NCI-H1436 (cell line): ENCODE measurements at places on chromosomes 1 and 21.

DNA sequence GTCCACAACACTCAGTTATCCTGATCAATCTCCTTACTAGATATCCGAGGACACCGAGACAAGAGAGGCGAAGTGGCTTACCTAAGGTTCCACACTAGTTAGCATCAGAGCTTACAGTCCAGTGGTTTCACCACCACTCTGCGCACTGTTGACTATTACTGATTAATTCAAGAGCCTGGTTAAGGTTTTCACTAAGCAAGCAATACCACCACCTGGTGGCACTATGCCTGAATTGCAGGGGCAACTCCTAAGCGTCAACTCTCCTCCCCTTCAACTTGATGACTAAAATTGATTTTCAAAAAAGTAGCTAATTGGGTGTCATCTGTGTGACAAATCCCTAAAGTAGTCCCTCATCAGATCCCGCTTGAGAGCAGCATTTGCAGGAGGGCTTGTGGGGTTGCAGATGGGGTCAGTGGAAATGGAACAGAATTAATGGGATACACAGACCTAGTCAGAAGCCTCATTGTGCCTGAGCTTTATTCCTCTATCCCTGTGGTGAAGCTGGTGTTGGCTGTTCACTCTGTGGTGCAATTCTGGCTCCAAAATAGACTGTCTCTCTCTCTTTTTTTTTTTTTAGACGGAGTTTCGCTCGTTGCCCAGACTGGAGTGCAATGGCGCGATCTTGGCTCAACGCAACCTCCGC, 9.1 kb downstream of the TTC22 start:
- no peak for DNase-seq

DNA sequence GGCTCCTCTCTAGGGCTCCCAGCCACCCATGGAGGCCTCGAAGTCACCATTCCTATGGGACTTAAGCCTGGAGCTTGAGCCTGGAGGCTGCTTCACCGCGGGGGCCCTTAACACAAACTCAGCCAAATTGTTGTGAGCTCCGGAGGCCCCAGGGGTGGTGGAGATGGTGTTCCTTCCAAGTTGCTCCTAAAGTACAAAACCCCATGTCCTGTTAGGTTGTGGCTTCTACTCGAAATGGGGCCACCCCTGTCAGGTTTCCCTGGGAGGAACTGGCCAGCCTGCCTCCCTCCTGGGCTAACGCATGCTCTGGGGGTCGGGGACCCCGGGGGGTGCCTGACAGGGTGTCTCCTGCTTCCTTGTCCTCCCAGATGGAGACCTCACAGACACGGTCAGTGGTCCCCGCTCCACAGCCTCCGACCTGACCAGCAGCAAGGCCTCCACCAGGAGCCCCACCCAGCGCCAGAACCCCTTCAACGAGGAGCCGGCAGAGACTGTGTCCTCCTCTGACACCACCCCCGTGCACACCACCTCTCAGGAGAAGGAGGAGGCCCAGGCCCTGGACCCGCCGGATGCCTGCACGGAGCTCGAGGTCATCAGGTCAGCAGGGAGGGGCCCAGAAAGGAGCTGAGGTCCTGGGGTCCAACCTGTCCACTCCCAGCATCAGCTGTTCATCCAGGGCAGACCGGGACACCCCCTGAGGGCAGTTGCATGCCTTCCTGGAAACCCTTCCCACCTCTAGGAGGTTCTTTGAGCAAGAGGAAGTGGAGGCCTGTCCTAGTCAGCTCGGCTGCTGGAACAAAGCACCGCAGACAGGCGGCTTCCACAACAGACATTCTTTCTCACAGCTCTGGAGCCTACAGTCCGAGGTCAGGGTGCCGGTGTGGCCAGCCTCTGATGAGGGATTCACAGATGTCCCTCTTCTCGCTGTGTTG, 10.8 kb upstream of the SLC25A34 start:
- no peak for DNase-seq

GRCh38 chr1:84939151-84939550, 46.1 kb upstream of the LPAR3 start:
- no peak for DNase-seq

DNA sequence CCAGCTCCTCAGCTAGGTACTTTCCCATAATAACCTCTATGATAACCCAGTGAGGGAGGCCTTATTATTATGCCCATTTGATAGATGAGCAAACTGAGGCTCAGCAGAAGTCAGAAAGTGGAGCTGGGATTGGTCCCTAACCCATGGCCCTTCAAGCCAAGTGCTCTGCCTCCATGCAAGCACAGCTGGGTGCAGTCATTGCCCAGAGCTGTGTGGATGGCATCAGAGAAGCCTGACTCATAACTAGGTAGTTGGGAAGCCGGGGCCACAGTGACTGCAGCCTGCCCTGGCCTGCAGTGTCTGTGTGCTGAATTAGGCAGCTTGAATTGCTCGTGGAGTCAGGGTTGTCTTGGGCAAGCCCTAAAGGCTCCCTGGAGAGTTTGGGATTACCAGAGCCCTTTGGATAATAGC, 89.9 kb upstream of the SLC2A1 start:
- DNase-seq: no peak

GRCh38 chr1:109396871-109397580, 692 bp downstream of the SORT1 start:
- no peak for DNase-seq

DNA sequence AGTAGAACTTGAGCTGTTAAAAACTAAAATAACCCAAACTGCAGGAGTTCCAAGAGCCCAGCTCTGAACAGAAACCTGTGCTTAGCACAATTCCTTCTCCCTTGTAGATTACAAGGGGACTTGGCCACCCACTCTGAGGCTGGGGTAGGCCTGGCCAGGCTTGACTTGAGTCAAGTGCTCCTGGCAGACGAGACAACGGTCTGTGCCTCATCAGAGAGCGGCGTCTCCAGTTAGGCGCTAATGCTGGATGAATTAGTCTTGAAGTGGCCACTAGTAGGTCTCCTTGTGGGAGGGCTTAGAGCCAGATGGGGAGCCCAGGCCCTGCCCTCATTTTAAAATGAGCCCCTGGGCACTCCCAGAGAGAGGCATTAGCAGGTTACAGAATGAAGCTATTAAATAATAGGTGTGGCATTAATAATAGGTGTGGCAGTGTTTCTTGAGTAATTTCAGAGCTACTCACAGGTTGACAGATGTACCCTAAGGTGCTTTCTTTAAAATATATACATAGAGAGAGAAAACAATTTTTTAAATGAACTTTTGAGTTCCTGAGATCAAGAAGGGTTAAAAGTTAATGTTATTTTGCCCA, 1.1 kb downstream of the EEIG2 start:
- peak; percentile 29 for DNase-seq

- no peak for DNase-seq
These were observed 27.6 kb upstream of the SARS1 start for GRCh38 chr1:109185990-109186732.

DNA sequence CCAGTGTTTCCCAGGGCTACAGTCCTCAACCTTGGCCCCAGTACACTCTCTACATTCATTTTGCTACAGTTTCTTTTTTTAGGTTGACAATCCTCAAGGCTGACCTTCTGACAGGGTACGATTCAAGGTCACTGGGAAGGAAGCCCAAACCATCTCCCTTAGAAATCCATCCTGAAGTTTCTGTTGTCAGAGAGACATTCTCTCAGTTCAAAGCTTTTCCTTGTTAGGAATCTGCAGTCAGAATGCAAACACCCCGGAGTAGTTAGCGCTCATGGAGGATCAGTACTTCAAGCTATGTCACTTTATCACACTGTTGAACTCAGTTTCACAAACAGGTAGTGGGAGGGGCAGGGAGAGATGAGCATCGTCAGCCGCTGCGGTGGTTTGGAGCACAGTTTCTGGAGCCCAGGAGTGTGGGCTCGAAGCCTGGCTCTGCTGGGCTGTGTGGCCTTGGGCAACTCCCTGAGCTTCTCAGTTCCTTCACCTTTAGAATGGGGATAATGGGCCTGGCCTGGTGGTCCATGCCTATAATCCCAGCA, 4.2 kb downstream of the SLC2A5 start:
- DNase-seq: no peak

DNA sequence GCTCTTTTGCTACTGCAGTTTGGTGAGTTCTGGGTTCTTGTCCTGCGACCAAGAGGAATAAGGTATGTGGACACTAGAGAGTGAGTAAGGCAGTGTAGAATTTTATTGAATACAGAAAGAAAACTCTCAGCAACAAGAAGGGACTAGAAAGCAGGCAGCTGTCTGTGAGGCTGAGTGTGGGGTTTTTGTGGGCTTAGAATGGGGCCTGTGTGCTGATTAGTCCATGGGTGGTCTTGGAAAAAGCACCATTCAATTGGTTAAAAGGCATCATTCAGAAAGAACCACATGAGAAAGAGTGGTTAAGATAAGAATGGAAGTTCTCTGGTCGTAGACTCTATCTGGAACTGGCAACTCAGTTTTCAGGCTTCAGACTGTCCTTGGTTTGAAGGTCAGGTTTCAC, 298.8 kb downstream of the TGFB2 start:
- no peak for DNase-seq

DNA sequence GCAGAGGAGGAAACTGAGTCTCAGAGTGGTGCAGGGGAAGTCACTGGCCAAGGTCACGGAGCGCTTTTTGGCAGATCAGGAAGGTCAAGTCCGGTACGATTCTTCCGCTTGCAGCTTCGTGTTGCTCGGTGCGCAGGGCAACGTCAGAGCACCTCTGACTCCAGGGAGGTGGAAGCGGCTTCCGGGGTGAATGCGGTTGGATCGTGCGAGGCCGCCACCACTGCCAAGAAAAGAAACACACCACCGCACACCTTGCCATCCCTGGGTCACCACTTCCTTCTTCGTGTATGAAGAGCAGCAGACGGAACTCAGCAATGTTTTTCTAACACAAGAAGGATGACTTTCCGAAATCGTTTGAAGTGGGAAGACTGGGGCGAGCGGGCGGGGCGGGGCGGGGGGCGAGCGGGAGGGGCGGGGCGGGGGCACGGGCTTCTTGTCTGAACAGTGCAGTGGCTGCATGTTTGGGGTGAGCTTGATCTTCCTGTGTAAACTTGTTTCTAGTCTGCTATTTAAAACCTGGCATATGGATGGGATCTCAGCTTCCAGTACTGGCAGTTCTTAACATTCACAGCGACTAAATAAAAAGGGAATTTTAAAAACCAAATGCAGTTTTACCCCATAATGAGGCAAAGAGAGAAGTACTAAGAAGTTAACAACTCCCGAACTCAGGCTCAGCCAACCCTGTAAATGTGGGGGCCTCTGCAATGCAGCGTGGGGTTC, 300.0 kb downstream of the RRAGC start:
- DNase-seq: no peak

DNA sequence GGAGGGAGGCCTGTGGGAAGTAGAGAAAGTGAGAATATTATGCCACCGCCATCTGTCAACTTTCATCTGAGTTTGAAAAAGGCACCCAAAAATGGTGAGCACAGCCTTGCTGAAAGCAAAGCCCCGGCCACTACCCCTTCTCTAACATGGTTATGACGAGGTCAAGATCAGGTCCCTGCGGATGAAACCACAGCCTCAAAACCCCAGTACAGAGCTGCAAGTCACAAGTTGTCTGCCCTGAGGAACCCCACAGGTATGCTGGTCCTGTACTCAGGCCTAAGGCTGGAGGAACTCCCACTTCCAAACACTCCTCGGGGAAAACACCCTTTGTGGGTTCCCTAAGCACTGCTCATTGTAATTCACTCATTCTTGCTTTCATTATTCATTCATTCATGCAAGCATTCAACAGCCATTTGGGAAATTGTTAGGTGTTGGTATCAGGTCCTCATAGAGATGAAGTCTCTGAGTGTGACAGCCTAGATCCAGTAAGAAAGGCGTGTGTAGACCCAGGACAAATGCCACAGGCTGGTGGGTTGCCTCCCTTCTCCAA, 216.6 kb upstream of the EDN2 start:
- DNase-seq: no peak

- DNase-seq: no peak
These were observed 62.8 kb downstream of the DTL start for GRCh38 chr1:212098310-212098709.

DNA sequence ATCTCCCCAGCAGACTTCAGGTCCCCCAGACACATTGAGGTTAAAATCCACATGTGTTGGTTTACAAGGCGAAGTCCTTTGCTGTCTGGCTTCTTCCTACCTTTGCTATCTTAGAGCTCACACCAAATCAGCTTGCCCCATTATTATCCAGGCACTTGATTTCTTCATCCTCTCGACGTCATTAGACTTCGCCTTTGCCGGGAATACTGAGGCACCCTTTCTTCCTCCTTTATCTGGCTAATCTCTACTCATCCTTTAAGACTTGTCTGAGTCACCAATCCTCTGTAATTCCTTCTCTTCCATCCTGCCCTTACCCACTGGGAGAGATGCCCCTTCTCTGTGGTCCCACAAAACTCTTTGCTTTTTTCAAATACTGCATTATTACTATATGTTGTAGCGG, 9.2 kb upstream of the XCL2 start:
- DNase-seq: no peak

GRCh38 chr1:223513309-223513708, 120.1 kb downstream of the CCDC185 start:
- DNase-seq: no peak

GRCh38 chr1:125065821-125066180, 3881.0 kb downstream of the SRGAP2C start:
- DNase-seq: no peak
